T-cell (primary cell): ENCODE measurements at places on chromosomes 2 and 18.

- DNase-seq: no peak
Measured at GRCh38 chr2:65057391-65058052, 1.3 kb downstream of the CEP68 start.

GRCh38 chr2:11166476-11166875 lies 11.2 kb downstream of the SLC66A3 start:
- no peak for DNase-seq

DNA sequence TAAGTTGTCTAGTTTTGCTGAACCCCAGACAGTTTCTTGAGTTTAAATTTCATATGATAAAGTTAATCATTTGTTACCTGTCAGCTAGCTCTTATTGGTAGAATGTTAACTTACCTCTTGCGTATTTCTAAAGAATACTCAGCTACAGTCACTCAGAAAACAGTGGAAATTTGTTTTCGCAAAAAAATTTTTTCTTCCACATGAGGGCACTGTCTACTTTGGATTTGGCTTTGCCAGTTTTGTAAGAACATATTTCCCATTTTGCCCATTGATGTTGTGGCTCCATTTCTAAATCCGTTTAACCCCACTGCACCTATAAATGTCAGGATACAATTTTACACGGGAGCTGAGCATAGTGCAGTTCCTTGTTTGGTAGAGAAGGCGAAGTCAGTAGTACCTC lies 19.1 kb upstream of the GCFC2 start:
- no peak for DNase-seq

DNA sequence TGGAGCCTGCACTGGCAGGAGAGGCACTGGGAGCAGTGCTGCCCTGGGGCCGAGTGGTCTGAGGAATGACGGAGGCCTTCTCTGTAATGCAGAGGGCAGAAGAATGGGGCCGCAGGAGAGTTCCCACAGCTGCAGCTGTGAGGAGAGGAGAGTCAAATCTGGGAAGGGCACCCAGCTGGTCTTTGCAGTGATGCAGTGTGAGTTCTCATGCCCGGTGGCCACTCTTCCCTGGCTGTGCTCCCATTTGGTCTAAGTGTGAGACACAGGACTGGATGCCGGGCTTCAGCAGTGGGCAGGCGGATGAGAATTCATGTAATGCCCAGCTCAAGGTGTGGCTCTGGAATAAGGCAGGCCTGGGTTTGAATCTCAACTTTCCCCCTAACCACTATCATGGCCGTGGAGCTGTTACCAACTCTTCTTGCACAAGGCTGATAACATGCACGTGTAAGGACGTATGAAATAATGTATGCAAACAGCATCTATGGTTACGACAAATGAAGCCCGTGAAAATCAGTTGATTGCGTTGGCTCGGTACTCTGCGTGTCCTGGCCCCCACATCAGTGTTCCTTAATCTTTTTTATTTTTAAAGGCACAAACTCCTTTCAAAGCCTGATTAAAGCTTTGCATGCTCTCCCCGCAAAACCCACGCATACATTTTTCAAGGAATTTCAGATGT lies 71.6 kb downstream of the ACKR3 start:
- no peak for DNase-seq

GRCh38 chr2:16093639-16094529 lies 153.5 kb downstream of the MYCN start:
- no peak for DNase-seq

GRCh38 chr18:38494065-38494464 lies 928.5 kb upstream of the CELF4 start:
- DNase-seq: no peak

DNA sequence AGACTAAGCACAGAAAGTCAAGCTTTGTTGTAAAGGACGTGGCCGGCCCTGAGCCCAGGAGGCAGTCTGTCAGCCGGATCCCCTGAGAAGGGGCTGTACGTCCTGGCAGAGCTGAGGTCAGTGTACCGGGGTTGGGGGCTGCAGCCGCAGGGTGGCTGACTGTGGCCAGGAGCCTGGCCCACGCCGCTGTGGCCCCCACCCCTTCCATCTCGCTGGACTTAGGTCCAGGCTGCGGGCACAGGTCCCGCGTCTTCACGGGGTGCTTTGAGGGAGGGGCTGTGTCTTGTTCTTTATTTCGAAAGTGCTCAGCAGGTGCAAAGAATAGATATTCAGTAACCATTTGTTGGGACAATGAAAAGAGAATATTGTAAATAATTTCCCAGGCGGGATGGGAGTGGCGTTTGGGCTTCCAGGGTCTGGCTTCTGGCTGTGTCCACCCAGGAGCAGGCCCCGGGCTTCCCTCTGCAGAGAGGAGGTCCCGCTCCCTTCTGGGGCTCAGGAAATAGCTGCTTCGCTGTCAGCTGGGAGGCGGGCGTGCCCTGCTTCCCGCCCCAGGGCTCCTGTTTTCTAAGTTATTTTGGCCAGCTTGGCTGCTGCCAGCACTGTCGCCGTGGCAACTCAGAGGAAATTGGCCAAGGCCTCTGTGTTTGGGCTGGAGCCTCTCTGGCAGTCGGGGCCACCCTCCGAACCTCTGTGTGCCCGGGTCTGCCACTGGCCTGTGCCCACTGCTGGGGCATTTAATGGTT lies 7.4 kb downstream of the NFATC1 start:
- DNase-seq: no peak

- DNase-seq: no peak
Measured at GRCh38 chr18:6056171-6056910, 161.0 kb upstream of the TMEM200C start.

- DNase-seq: no peak
Measured at GRCh38 chr2:135182190-135182589, 130.1 kb downstream of the RAB3GAP1 start.

DNA sequence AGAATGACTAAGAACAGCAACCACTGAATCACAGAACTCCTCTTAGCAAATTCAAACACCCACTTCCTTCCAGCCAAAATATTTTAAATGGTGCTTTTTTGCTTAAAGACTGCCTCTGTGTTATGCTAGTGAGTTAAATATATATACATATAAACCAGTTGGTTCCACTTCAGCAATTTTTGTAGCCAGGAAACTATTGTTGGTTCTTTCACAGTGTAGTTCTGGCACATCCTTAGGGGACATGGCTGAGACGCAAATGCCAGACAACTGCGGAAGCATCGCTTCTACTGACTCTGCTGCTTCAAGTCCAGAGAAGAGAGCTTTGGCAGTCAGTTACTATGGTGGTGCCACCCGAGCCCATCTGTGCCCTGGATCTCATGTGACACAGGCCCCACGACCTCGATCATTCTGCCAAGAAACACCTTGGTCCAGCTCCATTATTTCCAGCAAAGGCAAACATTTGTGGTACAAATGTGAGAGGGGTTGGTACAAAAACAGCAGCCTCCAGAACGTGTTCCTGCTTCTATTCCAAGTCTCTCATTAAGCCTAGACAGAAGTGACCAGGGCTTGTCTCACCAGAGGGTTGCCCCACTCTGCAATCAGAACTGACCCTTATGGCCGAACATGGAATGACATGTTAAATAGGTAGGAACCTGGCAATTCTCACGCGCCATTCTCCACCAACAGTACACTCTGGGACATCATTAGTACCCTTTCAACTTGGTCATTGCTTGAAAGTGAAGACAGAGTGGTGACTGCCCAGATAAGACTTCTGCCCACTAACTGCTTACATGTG lies 117.8 kb upstream of the NRP2 start:
- DNase-seq: no peak

DNA sequence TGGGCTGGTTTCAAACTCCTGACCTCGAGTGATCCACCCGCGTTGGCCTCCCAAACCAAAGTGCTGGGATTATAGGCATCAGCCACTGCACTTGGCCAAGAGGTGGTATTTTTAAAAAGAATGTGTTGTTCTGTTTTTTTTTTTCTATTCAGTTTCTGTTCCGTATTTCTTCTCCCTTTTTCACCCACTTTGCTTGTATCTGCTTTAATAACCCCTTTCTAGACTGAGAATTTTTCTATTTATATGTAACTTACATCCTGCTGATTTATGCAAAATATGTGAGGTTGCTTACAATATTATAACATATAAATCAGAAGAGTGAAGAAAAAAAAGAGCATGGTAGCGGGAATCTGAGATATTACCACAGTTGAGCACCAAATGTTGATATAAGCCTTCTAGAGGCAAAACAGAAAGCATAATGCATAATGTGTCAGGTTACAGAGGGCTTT lies 17.2 kb upstream of the LYPD6B start:
- no peak for DNase-seq

DNA sequence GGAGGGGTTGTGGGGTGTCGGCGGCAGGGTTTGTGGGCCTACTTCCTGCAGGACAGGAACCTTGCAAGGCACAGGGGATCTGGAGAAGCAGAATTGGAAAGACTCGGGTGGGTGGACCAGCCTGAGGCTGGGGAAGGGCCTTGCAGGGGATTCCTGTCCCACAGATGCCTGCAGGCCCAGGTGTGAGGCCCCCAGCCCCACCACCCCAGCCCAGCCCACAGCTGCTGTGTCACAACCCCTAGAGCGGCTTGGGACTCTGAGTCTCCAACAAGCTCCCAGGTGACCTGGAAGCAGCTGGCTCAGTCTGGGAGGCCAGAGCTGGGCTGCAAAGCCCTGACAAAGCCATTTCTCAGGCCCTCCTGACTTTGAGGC lies 93.1 kb downstream of the ZFP36L2 start:
- no peak for DNase-seq

DNA sequence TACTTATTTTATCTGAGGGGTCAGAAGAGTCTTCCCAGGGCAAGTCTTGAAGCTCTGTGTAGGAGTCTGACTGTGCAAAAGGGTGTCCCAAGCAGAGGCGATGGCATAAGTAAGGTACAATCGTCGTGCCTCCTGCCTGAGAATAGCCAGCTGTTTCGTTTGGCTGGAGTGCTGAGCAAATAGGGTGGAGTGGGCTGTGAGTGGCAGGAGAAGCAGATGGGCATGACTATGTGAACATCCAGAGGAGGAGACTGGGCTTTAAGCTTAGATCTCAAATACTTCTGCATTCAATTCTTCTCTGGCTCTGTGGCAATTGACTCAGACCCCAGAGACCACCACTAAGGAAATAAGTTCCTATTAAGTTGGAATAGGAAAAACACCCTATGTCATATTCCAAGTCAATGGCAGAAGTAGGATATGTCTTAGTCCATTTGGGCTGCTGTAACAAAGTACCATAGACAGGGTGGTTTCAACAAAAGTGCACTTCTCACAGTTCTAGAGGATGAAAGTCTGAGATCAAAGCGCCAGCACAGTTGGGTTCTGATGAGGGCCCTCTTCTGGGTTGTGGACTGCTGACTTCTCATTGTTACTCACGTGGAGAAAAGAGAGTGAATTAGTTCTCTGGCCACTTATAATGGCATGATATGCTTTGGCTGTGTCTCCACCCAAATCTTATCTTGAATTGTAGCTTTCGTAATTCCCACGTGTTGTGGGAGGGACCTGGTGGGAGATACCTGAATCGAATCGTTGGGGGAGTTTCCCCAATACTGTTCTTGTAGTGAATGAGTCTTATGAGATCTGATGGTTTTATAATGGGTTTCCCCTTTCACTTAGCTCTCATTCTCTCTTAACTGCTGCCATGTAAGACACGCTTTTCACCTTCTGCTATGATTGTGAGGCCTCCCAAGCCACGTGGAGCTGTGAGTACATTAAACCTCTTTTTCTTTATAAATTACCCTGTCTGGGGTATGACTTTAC lies 120.2 kb downstream of the LPIN1 start:
- no peak for DNase-seq

- no peak for DNase-seq
Measured at GRCh38 chr2:82508702-82509101, 1950.4 kb downstream of the SUCLG1 start.

- no peak for DNase-seq
Measured at GRCh38 chr2:64857581-64858471, 131.4 kb upstream of the SLC1A4 start.

DNA sequence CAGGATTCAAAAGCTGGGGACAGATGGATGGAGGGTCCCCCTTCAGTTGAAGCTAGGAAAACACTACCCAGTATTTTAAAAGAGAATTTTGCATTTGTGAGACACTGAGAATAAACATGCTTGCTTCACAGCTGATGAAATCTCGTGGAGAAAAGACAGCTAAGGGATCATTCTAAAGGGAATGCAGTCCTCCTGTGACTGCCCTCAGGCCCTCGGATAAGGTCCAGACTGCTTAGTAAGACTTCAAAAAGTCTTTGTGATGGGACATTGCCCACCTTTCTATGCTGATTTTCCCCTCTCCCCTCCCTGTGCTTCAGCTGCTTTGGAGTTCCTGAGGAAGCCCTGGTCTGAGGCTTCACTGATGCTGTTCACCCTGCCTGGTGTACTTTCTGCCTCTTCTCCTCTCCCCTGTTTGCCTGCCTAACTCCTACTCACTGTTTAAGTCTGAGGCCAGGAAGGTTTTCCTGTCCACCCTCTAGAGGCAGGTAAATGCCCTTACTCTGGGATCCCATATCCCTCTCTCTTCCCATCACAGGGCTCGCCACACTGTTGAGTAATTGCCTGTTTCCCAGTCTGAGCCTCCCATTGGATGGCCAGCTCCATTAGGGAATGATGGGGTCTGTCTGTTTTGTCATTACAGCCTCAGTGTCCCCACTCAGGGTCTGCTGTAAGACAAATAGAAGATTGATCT lies 26.6 kb downstream of the POLE4 start:
- no peak for DNase-seq

DNA sequence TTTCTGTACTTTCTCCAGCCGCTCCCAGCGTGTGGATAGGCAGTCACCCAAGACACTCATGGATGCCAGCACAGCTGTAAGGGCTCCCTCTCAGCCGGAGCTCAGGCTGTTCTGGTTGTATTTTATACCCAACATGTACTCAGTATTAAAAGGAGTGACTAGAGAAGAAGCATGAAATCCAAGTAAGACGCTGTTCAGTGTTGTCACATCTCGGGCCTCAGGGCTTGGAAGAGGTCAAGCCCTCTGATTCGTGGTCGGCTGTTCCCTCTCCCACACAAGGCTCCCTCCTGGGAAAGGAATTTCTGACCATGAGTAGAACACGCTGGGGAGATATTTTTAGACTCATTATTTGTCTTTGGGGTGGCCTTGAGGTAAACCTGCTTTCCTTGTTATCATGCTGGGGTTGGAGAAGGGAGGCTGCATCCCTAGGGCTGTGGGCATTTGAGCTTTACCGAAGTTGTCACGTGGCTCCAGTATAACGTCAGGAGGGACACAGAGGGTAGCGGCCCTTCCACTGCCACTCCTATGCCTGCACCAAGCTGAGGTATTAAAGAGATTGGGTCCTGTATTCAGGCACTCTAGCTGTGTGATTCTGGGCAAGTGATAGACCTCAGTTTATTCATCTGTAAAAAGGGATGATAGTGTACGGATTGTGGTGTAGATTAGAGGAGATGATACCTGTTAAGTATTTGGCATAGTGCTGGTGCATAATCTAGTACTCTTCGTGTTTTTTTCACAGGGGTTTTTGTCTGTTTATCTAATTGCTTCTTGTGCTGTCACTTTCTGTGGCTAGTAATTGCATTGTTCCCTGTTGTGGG lies 34.1 kb downstream of the HK2 start:
- no peak for DNase-seq

- DNase-seq: no peak
Measured at GRCh38 chr18:10681581-10682367, 155.9 kb downstream of the NAPG start.

- no peak for DNase-seq
Measured at GRCh38 chr2:86372641-86373502, 35.4 kb upstream of the REEP1 start.

GRCh38 chr2:200199005-200199404 lies 107.5 kb upstream of the SPATS2L start:
- DNase-seq: no peak

GRCh38 chr2:72710418-72711152 lies 115.2 kb downstream of the EXOC6B start:
- no peak for DNase-seq
